Endothelial cell (in vitro differentiated cells): ENCODE measurements at places on chromosomes 1 and 21.

DNA sequence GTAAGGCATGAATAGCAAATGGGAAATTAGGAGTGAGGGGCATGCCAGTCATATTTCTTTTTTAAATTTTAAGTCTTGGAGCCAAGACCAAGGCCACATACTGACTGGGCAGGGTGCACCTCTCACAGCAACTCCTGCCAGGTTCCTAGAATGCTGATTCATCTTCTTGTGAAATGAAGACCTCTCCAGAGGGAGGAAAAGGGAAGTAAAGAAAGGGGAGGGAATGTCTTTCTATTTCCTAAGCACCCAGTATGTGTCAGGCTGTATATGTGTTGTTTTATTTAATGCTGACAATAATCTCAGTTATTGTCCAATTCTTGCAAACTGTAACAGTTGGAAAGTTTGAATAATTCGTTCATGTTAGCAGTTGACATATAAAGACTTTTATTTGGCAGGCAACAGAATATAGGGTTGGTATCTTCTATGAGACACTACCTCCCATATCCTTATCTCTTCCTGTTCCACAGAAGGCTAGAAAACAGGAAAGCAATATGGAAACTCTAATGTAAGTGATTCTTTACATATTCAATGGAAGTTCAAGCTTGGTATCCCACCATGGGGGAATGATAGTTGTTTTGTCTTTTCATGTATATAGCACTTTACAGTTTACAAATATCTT, 259.1 kb upstream of the USP24 start:
- DNase-seq: no peak

DNA sequence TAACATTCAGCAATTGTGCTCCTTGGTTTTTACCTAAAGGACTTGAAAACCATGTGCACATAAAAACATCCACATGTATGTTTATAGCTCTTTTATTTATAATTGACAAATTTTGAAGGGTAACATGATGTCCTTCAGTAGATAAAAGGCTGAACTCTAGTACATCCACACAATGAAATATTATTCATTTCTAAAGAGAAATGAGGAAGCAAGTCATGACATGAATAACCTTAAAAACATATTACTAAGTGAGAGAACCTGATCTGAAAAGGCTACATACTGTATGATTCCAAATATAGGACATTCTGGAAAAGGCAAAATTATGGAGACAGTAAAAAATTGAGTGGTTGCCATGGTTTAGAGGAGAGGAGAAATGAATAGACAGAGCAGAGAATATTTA, 50.3 kb downstream of the DRAM2 start:
- DNase-seq: no peak

- peak; percentile 66 for DNase-seq
Measured at GRCh38 chr1:63674238-63674864, 81.1 kb downstream of the PGM1 start.

DNA sequence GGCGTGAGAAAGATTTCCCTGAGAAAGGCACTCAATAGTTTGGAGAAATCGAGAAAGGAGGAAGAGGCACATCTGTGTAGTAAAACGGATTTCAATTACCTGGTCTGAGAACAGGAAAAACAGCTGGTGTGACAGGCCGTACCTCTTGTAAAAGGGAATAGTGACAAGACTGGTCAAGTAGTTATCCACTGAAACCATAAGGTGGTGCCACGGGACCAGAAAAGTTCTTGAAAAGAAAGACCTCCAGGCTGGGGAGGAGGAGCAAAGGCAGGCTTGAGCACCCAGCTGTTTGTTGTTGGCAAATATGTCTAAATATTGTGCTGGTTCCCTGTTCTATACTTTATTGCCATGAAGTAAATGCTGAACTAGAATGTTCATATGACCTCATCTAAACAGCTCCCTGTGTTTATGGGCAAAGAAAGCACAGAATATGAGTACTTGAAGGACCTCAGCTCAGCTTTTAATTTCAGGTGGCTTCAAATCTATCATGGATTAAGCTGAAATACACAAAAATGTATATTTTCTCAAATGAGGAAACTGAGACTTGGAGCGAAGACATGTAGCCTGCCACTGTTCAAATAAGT, 4.0 kb downstream of the HAO2 start:
- peak; percentile 56 for DNase-seq

GRCh38 chr1:119115311-119115710, 25.1 kb downstream of the WARS2 start:
- DNase-seq: no peak

GRCh38 chr1:46582972-46583371, 21.1 kb downstream of the MKNK1 start:
- DNase-seq: no peak

DNA sequence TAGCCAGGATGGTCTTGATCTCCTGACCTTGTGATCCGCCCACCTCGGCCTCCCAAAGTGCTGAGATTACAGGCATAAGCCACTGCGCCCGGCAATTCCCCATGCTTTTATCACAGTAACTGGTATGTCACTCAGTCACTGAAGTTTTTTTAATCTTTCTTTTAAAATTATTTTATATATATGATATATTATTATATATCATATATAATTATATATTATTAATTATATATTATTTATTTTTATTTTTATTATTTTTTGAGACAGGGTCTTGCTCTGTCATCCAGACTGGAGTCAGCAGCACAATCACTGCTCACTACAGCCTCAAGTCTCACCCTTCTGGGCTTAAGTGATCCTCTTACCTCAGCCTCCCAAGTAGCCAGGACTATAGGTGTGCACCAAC, 18.3 kb downstream of the RC3H1 start:
- no peak for DNase-seq

- no peak for DNase-seq
Measured at GRCh38 chr1:201984446-201984845, 2.0 kb downstream of the RNPEP start.

GRCh38 chr1:156155756-156156510, 2.5 kb downstream of the SEMA4A start:
- no peak for DNase-seq
